Inflammatory macrophage (primary cell): ENCODE measurements at places on chromosomes 2 and 18.

GRCh38 chr18:63378919-63379638 is 12.1 kb upstream of the KDSR start:
- no peak for DNase-seq

GRCh38 chr18:77906103-77906892 is 656.6 kb downstream of the GALR1 start:
- no peak for DNase-seq

DNA sequence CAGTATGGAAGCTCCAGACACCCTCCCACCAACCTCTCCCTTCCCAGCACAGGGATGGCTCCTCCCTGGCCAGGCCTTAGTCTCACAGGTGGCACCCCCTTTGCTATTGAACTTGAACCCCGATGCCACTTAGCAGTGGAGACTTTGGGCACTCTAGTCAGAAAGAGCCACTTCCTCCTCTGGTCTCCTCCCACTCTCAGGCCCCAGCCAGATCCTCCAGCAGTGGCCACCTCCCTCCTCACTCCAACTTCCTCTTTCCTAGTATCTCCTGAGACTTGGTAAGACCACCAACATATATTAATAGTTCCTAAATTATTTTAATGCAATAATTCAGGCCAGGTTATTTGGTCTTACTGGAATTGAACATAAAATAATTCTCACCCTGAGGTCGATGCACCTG is 437.2 kb upstream of the ID2 start:
- DNase-seq: peak; percentile 87

DNA sequence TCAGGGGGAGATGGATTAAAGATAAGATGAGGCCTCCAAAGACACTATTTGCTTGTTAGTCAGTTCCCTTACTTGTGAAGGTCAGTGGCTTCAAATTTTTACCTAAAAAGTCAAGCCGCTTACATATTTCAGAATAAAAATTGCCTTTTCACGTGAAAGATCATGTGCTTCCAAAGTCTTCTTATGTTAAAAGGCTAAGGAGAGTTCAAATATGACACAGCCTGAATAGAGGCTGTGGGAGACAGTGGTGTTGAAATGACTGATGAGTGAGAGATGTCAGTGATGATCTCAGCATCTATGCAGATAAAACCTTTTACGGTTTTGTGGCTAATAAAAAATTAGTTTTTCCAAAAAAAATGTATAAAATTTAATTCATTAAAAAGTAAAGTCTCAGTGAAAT is 40.5 kb downstream of the UPP2 start:
- no peak for DNase-seq

GRCh38 chr18:2905854-2906703 is 59.3 kb downstream of the EMILIN2 start:
- DNase-seq: peak; percentile 85

- no peak for DNase-seq
Measured at GRCh38 chr18:22169889-22170420, 566 bp downstream of the GATA6 start.

DNA sequence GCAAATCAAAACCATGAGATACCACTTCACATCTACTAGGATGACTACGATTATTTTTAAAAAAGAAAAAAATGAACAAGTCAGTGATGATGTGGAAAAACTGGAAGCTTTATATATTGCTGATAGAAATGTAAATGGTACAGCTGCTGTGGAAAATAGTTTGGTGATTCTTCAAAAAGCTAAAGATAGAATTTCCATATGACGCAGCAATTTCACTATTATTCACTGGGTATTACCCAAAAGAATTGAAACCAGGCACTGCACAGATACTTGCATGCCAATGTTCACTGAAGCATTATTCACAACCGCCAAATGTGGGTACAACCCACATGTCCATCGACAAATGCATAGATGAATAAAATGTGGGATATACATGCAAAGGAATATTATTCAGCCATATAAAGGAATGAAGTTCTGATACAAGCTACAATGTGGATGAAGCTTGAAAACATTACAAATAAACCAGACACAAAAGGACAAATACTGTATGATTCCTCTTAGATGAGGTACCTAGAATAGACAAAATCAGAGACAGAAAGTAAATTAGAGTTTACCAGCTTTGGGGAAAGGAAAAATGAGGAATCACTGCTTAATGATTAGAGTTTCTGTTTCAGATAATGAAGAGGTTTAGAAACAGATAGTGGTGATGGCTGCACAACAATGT is 11.1 kb downstream of the RTTN start:
- DNase-seq: no peak

GRCh38 chr2:174762464-174762863 is 1.8 kb downstream of the CHRNA1 start:
- no peak for DNase-seq

DNA sequence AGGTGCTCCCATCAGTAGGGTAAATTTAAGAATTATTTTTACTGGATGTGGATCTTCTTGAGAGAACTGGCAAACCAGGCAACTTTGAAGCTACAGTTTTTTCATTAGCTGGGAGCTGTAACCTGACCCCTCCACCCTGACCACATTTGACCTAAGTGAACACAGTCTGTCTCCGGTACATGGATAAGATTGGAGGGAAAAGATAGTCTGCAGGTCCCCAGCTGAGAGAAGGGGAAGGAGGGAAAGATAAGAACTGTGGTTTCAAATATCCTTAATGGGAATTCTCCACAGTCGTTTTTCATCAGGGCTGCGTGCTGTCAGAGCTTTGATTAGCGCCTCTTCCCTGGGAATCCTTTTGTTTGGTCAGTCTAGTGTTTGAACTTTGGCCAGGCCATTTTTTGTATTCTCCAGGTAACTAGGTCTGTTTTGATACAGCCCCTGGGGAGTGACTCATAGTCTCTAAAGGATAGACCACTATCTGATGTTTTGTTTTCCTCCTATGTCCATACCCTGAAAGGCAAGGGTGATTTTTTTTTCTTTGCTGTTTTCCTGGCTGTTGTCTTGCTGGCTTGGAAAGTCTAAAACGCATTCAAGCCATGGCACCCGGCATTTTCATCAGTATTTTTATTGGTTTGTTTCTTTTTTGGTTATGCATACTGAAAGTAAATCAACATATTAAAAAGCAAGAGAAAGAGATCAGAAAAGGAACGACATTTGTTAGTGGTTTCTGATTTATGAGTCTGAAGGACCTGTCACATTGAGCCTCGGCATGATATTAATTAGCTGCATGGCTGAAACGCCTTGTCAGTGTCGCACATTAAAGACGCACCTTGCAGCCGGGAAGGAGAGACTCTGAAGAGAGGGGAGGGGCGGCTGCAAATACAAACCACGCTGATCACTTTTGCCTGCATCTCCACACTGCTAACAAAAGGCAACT is 183.4 kb upstream of the FN1 start:
- DNase-seq: no peak

DNA sequence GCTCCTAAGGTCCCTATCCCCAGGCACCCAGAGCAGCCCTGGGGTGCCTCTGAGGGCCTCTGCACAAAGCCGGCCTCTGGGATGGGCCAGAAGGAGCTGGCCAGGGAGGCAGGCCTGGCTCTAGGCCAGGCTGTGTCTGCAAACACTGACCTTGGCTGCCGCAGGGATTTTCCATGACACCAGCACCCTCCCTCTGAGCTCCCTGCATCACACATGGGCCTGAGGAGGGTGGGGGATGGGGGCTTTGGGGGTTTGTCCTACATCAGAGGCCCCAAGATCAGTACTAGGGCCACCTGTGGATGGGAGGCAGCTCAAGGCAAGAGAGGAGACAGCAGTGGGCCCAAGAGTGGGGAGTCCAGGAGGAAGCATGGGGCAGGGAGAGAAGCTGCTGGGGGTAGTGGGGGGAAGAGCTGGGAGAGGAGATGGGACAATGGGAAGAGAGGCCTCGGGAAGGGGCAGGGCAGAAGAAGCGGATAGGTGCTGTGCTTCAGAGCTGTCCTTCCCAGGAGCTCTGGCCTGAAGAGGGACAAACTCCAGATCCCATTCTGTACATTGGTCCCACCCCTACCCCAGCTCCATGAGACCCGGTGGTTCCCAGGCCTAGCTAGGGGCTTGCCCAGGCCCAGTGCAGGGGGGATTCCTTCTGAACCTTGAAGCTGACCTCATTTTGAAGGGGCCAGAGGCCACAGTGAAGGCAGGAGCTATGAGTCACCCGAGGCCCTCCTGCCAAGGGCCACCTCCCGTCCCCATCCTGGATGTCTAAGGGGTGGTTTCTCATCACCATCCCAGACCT is 28.0 kb downstream of the KCNK3 start:
- DNase-seq: no peak

GRCh38 chr2:51379997-51380396 is 348.1 kb upstream of the NRXN1 start:
- no peak for DNase-seq

GRCh38 chr18:78479443-78479842 is 500.2 kb upstream of the SALL3 start:
- DNase-seq: no peak

DNA sequence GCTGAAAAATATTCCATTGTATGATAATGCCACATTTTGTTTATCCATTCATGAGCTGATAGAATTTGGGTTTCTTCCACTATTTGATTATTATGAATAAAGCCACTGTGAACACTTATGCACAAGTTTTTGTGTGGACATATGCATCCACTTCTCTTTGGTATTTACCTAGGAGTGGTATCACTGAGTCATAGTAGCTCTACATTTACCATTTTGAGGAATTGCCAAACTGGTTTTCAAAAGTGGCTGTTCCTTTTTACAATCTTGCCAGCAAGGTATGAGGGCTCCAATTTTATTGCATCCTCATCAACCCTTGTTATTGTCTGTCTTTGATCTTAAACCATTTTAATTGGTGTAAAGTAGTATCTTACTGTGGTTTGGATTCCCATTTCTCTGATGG is 13.3 kb upstream of the EHBP1 start:
- no peak for DNase-seq

- DNase-seq: no peak
Measured at GRCh38 chr2:241254904-241255351, 60.5 kb downstream of the HDLBP start.

DNA sequence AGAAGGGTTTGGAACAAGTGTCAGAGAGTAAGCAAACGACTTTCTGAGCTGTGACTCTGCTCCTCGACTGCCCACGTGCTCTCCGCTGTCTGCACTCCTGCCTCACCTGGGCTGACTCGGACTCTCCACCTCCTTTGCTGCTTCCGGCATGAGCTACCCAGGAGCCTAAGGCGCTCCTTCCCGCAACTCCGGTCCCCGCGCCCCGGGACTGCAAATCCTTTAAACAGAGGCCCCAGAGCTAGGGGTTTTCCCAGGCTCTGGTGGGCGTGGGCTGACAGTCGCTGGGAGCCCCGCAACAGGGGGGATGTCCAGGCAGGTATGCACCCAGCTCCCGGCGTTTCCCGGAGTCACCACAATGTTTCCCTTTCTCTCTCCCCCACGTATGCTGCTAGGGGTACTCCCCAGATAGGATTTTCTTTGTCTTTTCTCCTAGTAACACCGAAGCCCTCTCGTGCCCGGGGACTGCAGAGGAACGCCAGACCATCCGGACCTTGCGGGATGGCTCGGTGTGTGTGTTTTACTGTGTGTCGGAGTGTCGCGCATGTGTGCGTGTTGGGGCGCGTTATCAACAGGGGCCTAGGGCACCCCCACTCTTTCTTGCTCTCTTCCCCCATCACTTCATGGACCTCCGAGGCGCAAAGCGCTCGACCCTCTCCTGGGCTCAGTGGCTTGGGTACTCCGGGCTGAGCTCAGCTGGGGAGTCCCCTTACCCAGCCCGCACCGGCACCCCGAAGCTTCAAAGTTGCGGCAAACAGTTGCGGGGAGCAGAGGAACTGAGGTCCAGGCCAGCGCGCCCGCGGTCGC is 691 bp upstream of the THSD7B start:
- DNase-seq: no peak

DNA sequence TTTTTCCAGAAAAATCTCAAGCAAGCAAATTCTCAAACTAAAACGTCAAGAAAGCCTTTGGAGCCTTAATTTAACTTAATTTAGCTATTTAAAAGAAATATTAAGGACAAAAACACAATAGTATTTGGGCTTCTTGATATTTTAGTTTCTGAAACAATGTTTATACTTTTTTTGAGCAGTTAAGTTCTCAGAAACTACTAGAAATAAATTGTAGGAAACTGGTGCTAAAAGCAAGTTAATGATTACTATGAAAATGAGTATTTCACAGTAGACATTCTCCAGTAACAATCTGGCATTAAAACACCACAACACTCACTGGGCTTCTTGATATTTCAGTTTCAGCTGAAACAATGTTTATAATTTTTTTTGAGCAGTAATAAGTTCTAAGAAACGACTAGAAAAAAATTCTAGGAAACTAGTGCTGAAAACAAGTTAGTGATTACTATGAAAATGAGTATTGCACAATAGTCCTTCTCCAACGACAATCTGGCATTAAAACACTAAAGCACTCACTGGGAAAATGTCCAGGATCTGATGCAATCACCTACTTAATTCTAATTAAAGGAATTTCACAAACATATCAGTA is 45.1 kb downstream of the TRAK2 start:
- DNase-seq: peak; percentile 87

GRCh38 chr2:224807153-224807964 is 91.2 kb upstream of the CCDC195 start:
- DNase-seq: no peak

DNA sequence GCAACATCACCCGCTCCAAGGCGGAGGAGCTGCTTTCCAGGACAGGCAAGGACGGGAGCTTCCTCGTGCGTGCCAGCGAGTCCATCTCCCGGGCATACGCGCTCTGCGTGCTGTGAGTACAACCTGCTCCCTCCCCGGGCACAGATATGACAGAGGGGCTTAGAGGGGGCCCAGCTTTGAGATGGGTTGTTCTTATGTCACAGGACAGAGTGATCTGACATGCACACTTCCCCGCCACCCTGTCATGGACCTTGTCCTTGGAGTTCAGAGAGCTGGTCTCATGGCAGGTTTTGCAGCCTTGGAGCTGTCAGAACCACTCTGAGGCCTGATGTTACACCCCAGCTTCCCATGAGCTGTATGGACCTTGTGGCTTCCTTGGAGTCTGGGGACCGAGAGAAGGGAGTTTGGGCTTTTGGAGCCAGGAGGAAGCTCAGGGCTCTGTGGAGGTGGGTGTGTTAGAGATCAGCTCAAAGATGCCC is 398 bp downstream of the INPP5D start:
- no peak for DNase-seq

GRCh38 chr18:41128545-41128944 is 826.5 kb upstream of the PIK3C3 start:
- DNase-seq: no peak
